HFFc6 (cell line): ENCODE measurements at places on chromosomes 11 and 22. TPM values are rescaled to one million over a fixed set of nuclear protein-coding genes. Genes with fewer than 3 reads are reported as not detected.

Gene MMP13
- total RNA-seq, result not detected in 3 replicates

Gene OR52E8
- total RNA-seq, result not detected in 3 replicates

GRCh38 chr11:121372671-121373429 is 79.3 kb upstream of the SORL1 start:
- no peak for DNase-seq

DNA sequence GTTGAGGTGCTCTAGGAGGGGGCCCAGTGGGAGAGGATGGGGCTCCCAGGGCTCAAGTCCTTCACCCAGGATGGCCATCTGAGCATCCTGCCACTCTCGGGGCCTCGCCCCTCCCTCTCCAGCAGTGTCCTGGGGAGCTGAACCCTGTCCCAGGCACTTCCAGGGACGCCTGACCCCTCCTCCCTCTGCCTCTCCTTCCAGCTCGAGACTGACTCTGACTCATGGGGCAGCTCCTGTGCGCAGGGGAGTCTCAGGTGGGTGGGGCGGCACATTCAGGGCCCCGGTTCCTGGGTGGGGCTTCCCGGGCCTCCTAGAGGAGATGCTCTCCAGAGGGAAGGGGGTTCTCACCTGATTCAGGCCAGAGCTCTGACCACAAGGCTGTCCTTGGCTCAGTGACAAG is 77.1 kb upstream of the IGLL5 start:
- no peak for DNase-seq

- no peak for DNase-seq
Measured at GRCh38 chr11:96242191-96242847, 100.7 kb downstream of the MAML2 start.

- no peak for DNase-seq
Measured at GRCh38 chr11:1970956-1971355, 23.8 kb downstream of the MRPL23 start.

DNA sequence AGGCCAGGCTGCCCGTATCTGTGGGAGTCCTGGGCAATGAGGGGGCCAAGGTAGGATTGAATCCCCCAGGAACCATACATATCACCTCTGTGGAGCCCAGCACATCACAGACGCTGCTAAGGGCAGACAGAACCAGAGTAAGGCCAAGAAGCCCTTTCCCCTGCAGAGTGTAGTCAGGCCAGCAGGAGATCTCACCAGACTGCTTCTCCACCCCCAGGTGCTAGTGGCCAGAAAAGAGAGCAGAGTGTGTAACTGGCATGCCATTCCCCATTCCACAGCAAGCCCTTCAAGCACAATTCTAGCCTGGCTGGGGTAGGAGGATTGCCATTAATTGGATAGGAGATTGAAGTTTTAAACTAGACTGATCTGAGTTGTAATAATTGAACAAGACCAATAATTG is 28.0 kb upstream of the FCHSD2 start:
- no peak for DNase-seq

DNA sequence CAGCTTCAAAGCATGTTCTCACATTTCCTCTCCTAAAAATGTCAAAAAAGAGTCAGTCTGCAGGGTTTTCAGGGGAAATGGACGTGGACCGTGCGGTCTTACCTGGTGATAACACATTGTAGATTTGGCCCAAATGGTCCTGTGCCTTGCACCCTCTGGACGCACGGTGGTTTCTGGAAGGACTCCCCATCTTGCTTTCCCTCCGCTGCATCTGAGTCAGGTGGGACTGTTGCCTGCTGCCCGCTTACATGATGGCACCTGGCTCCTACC is 1290.1 kb downstream of the TBC1D22A start:
- DNase-seq, result no peak

DNA sequence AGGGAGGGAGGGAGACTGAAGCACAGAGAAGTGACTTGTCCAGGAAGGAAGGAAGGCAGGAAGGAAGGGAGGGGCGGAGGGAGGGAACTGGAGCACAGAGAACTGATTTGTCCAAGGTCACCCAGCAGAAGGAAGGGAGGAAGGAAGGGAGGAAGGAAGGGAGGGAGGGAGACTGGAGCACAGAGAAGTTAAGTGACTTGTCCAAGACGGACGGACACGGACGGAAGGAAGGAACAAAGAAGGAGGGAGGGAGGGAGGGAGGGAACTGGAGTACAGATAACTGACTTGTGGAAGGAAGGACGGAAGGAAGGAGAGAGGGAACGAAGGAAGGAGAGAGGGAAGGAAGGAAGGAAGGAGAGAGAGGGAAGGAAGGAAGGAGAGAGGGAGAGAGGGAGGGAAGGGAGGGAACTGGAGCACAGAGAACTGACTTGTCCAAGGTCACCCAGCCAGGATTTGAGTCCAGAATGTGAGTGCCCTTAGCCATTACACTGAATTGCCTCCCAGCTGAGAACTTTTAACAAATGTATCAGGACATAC is 1.5 kb downstream of the SLC35F2 start:
- DNase-seq, result no peak

Gene C11orf87
- 0.13 to 0.51 TPM in 2 of 3 replicates, not detected in the other for total RNA-seq

- DNase-seq, result no peak
Measured at GRCh38 chr22:17741866-17742526, 32.3 kb downstream of the BID start.

DNA sequence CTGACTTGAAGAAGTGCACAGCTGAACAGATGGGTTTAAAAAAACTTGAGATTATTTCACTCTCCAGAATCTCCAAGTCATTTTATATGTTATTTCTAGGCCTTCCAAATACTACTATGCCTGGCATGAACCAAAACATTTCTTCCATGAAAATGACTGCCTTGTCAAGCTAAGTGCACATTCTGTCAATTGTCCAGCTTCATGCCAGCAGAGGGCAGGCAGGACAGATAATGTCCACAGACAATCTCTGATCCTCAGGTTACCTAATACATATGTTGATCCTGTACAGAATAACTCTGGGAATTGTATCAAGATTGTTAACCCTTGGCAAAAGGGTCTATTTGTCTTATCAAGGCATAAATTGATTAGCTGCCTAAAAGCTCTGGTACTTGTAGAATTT is 229.5 kb downstream of the AASDHPPT start:
- DNase-seq, result no peak

Gene VPS26B
- 39.0 to 43.3 TPM (median 42.8 TPM) in 3 replicates for total RNA-seq

Gene OR8G1
- not detected in 2 replicates for total RNA-seq

Gene DGCR6
- 0.76 and 1.7 TPM in 2 replicates for total RNA-seq

- DNase-seq, result no peak
Measured at GRCh38 chr11:72012897-72013721, 14.4 kb downstream of the IL18BP start.

Gene SLC25A18
- total RNA-seq, result not detected in 3 replicates

Gene EIF3F
- total RNA-seq, result 306 to 389 TPM (median 341 TPM) in 3 replicates

GRCh38 chr11:96155627-96156378 is 187.2 kb downstream of the MAML2 start:
- peak; percentile 98 for DNase-seq

Gene OR5B21
- total RNA-seq, result not detected in 3 replicates

Gene CASP5
- total RNA-seq, result not detected in 3 replicates

GRCh38 chr11:126444072-126444471 is 88.6 kb downstream of the ST3GAL4 start:
- no peak for DNase-seq

Gene FGF4
- not detected in 3 replicates for total RNA-seq

Gene SPECC1L
- 52.3 and 61.4 TPM in 2 replicates for total RNA-seq

Gene CASP1
- total RNA-seq, result 19.0 and 21.9 TPM in 2 replicates

GRCh38 chr11:115873813-115874212 is 369.6 kb upstream of the CADM1 start:
- no peak for DNase-seq

- DNase-seq, result no peak
Measured at GRCh38 chr11:12715131-12715530, 40.9 kb downstream of the TEAD1 start.

Gene IGLL1
- not detected in 3 replicates for total RNA-seq

Gene LRP4
- total RNA-seq, result 1.6 and 1.9 TPM in 2 replicates

DNA sequence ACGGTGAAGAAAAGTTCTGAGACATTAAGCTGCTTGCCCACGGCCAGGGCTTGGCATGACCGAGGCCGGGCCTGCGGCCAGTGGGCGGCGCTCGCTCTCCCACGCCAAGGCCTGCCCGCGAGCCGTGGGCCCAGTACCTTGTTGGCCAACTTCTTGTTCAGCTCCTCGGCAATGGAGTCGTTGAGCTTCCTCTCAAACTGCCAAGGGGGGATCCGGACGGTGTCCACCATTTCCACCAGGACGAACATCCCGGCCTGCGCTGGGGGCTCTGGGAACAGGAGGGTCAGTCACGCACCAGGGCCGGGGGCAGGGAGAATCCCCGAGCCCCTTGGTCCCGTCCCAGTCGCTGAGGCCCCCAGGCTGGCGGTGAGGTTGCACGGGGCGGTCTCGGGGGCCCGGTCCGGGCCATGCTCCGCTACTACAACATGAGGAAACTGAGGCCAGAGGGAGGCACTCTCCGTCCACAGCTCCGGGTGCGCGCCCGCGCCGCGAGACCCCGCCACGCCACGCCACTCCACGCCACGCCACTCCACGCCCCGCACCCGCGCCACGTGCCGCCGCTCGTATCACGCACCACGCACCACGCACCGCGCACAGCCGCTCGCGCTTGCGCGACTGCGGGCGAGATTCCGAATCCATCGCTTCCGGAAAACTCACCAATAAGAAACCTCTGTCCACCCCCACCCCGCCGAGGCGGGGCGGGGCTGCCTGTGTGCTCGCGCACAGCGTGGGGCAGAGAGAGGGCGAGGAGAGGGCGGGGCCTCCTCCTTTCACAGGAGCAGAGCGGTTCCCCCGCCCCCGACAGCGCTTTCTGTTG is at the start of gene POLR3H:
Gene POLR3H, minus strand, starts transcription at position 617 of the 817 bp plus-strand sequence. Its CDS starts 369 bp downstream, at position 248.
- DNase-seq, result peak; percentile 97

Gene KIAA0930
- 54.9 to 71.6 TPM (median 70.1 TPM) in 3 replicates for total RNA-seq

DNA sequence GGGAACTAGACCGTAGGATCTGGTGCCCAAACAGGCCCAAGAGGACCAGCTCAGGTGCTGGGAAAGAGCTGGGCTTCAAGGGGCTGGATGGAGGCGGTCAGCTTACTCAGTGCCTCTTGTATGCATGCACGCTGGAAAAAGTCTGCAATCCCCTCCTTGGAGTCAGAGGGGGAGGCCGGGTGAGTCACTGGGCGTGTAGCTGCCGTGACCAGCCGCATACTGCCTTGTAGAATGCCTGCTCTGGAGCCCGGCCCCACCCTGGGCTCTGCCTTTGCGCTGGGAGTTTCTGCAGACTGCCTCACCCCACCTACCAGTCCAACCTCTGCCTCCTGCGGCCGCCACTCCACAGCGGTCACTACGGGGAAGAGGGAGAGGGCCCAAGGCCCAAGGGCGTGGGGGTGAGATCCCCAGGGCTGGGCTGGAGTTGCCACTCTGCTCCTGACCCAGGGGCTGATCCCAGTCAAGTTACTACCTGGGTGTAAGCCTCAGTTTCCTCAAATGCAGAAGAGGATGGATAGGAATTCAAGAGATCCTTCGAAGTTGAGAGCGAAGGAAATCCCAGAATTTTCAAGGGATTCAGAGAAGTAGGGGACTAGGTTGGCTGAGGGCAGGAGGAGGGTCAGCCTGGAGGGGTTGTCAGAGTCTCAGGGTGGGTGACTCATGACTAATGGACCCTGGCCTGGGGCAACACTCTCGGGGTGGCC is 4.2 kb downstream of the MRGPRF start:
- peak; percentile 98 for DNase-seq

- peak; percentile 93 for DNase-seq
Measured at GRCh38 chr11:121466063-121466794, 13.5 kb upstream of the SORL1-AS1 start.

Gene ANGPTL5
- total RNA-seq, result not detected in 3 replicates

GRCh38 chr11:113591117-113591516 is 115.0 kb downstream of the TMPRSS5 start:
- DNase-seq, result no peak

- DNase-seq, result no peak
Measured at GRCh38 chr11:84455691-84456090, 1169.5 kb upstream of the CCDC90B start.

DNA sequence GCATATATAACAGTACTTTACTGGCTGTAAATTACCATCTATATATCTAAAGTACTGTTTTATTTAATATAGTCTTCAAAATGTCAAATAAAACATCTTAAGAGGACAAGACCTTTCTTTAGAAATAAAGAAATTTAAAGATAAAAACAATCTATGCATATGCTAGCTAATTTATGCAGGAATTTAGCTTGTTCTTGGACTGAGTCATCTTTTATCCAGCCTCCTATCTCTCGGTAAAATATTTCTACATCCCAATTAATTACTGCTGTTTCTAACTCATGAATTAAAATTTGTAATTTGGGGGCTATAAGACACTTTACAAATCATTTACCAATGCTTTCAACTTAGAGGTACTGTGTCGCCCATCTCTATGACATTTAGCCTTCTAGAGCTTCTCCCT is 72.8 kb upstream of the DDI1 start:
- no peak for DNase-seq

Gene PAX6
- 1.5 TPM in 1 of 3 replicates, not detected in the others for total RNA-seq

- no peak for DNase-seq
Measured at GRCh38 chr11:126452241-126453101, 97.0 kb downstream of the ST3GAL4 start.

DNA sequence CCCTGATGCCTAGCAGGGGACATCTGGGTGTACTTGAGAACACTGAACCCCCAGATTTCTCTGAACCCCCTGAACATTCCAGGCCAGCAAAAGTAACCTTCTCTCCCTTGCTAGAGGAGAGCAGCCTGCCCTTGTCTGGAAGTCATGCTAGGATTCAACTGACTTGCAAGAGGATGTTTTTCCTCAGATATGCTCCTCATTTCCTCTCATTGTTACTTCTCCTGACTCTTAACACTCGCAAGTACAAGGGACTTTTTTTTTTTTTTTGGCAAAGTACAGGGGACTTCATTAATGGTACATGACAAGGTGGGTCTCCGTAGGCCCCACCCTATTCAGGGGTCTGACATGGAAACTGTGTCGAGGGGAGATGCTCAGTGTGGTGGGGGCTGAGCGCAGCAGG is 6.3 kb upstream of the MCHR1 start:
- DNase-seq, result no peak

DNA sequence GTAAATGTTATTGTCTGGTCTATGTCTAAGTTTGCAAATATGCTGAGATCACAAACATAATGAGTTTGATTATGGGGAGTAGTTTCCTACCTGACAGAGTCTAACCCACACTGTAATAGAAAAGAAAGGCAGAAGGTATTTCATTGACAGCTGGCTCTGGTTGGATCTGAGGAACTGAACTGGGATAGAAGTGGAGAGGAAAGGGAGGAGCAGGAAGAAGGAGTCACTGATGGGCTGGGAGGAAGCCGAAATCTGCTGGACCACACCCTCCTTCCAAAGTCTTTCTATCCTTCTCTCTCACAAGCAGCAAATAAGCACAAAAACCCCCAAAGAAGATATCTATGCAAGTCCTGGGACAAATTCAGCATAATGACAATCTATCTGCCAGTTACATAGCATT is 11.7 kb downstream of the BLID start:
- DNase-seq, result no peak

- DNase-seq, result no peak
Measured at GRCh38 chr11:78499971-78500370, 74.7 kb downstream of the NARS2 start.

Gene CRYBB2
- total RNA-seq, result 0.30 to 0.51 TPM in 2 of 3 replicates, not detected in the other

Gene SLC22A8
- total RNA-seq, result not detected in 3 replicates

Gene MAJIN
- not detected in 3 replicates for total RNA-seq

Gene ATG13
- total RNA-seq, result 80.7 and 81.4 TPM in 2 replicates
